ENCODE measurements at places on chromosomes 11 and 22. TPM values are rescaled to one million over a fixed set of nuclear protein-coding genes. Genes with fewer than 3 reads are reported as not detected.

- no peak for DNase-seq
Observed at GRCh38 chr11:88411265-88411664, 73.7 kb upstream of the CTSC start.

DNA sequence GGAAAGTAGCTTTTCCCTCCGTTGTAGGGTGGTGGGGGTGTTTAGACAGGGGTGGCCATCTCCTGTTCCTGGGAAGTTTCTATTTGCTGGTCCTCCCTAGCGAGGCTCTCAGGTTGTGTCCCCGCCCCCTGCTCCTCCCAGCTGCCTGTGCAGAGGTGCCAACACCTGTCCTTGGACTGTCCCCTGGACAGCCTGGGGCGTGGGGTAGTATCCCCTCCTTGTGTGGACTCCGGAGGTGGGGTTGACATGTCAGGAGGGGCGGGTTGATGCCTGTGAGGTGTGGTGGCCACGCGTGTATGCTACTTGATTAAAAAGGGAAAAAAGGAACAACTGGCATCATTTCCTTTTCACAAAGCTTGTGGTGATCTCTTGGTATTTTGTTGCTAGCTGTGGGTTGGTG, 14.3 kb upstream of the RANBP1 start:
- no peak for DNase-seq

- no peak for DNase-seq
Observed at GRCh38 chr11:72283947-72284346, 40.0 kb upstream of the PHOX2A start.

DNA sequence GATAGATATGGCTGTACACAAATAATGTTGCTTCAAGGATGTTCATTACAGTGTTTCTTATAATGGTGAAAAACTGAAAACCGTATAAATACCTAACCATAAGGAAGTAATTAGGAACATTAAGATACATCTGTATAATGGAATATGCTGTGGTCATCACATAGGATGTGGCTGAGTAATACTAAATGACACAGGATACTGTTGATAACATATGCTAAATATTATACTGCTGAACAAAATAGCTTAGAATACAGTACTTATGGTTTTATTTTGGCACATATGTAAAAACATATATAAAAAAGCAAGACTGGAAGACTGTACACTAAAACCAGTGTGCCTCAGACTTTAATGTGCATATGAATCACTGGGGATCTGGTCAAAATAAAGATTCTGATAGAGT, 43.8 kb downstream of the FBXO7 start:
- DNase-seq, result no peak

The MAJIN gene
- total RNA-seq, result not detected

The CCDC89 gene
- not detected for total RNA-seq

Measured in CD8-positive, alpha-beta T cell (primary cell).